ENCODE measurements at places on chromosomes 6 and 20. TPM values are rescaled to one million over a fixed set of nuclear protein-coding genes. Genes with fewer than 3 reads are reported as not detected.

DNA sequence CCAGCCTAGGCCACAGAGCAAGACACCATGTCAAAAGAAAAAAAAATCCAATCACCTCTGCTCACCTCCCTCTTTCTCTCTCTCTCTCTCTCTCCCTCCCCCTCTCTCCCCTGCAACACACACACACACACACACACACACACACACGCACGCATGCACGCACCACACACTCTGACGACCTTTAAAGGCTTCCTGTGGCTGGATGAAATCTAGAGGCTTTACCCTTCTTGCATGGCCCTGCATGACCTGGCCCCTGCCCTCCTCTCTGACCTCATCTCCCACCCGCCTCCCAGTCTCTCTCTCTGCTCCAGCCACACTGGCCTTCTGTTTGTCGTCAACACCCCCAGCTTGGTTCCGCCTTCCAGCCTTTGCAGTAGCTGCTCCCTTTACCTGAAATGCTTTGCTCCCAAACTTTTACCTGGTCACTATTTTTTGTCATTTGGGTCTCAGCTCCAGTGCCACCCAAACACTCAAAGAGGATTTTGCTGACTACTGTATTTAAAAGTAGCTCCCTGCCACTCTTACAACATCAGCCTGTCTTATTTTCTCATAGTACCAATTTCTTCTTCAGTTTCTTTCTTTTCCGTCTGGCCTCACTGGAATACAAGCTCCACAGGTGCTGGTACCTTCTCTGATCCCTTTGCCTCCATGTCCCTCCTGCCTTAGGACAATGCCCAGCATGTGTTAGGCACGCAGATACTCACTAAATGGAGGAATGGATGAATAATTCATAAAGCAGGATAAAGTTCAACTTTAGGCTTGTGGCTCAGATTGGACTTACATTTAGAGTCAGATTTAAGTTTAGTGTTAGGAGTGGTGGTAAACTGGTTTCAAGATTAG, 4.3 kb upstream of the LTA start:
- peak; percentile 46 for DNase-seq

DNA sequence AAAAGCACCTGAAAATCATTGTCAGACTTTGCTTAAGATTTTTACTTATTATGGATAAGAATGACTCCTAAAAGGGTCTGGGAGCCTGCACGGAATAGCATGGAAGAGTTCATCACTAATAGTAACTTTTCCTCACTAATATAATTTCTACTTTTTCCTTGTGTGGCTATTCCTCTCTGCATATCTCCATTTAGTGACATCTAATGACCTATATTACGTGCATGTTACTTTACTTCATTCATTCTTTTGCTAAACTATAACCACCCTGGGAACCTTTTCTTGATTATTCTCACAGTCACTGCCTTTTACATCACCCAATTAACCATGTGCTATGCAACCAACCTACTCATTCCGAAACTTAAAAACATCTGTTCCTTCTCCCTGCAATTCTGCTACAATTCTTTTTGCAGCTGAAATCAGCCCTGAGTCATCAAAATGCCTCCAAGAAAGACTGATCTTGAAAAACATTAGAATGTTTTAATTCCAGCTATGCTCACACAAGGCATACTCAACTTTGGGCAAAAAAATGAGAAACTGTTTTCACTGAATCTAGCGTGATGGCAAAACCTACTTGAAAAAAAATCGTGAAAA, 313.3 kb downstream of the RNGTT start:
- no peak for DNase-seq

DNA sequence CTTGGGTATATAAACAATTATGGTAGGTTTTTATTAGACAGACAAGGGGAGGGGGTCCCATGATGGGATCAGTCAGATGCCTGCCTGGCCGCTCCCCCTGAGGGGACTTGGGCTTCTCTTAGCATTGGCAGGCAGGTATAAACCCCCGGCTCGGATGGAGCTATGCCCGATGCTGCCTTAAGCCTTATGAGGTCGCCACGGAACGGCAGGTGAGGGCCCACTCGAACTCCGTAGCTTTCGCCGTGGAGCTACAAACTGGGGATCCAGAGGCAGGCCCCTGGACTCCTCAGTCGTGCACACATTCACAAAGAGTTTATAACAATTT, 148.8 kb downstream of the TRIM27 start:
- DNase-seq = no peak

- DNase-seq = peak; percentile 52
Observed at GRCh38 chr6:5398530-5398929, 137.2 kb downstream of the FARS2 start.

DNA sequence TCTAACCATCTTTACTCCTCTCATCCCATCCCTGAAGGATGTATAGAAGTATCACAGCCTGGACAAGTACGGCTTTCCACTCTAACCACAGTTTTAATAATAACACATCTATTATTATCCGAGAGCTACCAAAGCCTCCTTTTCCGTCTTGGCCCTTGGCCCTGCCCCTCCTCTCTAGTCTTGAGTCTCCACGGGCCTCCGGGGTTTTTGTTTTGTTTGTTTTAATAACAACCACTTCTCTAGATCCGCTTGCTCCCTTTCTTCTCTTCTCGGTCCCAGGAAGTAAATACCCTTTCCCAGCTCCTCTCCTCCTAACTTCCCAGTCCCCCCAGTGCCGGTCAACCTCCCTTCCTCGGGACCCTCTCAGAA, 661 bp downstream of the LCA5 start:
- DNase-seq = peak; percentile 15

GRCh38 chr20:3820901-3821727, 767 bp downstream of the AP5S1 start:
- DNase-seq = no peak

GRCh38 chr6:20205722-20206161, 6.5 kb downstream of the MBOAT1 start:
- DNase-seq = no peak

DNA sequence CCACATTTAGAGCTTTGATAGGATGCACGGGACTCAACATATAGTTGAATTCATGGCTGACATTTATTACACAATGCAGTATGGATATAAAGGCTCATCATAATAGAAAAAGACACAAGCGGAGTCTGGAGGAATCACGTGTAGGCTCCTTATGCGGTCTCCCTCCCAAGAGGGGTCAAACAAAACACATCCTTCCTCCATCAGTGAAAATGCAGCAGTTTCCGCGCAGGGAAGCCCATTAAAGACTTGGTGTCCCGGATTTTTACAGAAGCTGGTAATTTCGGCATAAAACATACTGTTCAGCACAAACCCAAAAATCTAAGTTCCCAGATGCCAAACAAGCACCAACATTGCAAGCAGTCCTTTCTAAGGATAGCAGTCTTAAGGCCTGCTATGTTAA, 1.1 kb downstream of the USP45 start:
- DNase-seq = no peak

- no peak for DNase-seq
Observed at GRCh38 chr20:58497076-58497641, 18.0 kb downstream of the APCDD1L start.

GRCh38 chr6:169064194-169064593, 189.5 kb downstream of the THBS2 start:
- no peak for DNase-seq

- DNase-seq = no peak
Observed at GRCh38 chr6:11592294-11592906, 54.9 kb downstream of the TMEM170B start.

GRCh38 chr20:23664954-23665353, 23.9 kb downstream of the CST4 start:
- DNase-seq = no peak

DNA sequence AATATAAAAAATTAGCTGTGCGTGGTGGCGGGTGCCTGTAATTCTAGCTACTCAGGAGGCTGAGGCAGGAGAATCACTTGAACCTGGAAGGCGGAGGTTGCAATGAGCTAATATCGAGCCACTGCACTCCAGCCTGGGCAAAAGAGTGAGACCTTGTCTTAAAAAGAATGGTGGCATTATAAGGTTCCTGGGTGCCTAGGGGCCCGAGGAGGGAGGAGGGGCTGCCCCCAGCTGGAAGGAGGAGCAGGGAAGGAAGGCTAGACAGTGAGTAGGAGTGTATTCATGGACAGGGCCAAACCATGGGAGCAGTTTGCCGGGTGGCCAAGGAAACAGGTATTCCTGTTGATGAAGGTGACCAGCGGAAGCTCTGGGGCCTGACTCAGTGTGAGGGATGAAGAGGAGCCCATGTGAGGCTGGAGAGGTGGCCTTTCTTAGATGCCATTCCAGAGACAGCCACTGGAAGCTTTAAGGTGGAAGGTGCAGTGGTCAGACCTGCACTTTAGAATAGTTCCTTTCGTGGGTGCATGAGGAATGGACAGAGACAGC, 24.2 kb downstream of the MANBAL start:
- DNase-seq = no peak

The SAMD10 gene
- 30.7 TPM for total RNA-seq

The CCM2L gene
- total RNA-seq = not detected

The GPLD1 gene
- 0.62 TPM for total RNA-seq

The GSTA2 gene
- not detected for total RNA-seq

The HCRTR2 gene
- not detected for total RNA-seq

The VGLL2 gene
- total RNA-seq = not detected

The CDSN gene
- not detected for total RNA-seq
